ENCODE measurements at places on chromosomes 7 and 10.

- no peak for DNase-seq
Measured at GRCh38 chr10:26805567-26806245, 55.1 kb downstream of the ABI1 start.

DNA sequence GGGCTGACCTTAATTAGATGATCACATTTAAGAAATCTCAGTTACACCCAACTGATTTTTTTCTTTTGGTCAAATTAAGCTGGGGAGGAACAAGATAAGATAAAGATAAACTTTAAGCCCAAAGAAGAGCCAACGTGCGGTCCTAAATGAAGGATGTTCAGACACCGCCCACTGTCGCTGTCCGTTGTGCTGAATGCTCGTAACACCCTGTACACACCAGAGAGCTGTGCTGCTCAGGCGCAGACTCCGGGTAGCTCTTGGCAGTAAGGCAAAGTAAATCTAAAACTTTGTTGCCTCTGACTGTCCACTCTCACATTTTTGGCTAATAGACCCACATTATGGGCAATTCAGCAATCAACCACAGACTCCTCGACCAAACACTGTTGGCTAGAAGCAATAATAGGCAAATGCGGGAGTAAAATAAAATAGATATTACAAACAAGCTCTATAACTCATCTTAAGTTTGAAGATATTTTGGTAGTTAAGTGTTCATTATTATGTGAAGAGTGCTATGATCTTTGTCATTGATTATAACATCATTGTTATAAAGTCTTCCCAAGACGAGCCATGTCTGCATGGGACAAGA lies 57.1 kb downstream of the PLPP4 start:
- no peak for DNase-seq

DNA sequence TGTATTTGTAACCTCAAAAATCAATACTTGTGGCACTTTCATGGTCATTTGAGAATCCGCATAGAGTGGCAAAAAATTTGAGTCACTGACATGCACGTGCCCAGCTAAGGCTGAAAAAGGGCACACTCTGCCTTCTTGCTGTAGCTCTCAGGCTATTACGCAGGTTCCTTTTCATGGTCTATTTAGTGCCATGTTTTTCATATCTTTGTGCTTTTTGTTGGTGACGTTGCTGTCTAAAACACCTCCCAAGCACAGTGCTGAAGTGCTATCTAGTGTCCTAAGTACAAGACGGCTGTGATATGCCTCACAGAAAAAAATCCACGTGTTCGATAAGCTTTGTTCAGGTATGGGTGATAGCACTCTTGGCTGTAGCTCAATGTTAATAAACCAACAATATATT lies 50.9 kb downstream of the CREB3L2 start:
- DNase-seq: no peak

- DNase-seq: no peak
Measured at GRCh38 chr7:137169282-137169698, 174.2 kb downstream of the PTN start.

- no peak for DNase-seq
Measured at GRCh38 chr7:12728192-12728538, 40.7 kb downstream of the ARL4A start.

DNA sequence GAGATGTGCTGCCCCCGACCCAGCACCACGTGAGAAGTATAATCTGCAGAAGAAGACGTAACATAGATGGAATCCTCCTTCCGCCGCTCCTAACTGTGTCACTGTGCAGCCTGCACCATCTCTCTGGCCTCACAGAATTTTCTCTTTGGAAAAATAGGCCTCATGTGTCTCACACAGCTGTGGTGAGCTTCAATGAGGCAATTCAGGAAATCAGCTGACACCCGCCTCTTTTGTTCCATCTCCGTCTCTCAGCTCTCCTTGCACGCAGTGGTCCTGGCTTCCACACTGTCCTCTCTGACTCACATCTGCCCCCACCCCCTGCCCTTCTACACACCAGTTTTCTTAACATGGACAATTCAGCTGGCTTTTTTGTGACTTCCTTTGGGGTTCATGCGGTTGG lies 7.2 kb downstream of the C10orf90 start:
- no peak for DNase-seq

- DNase-seq: no peak
Measured at GRCh38 chr7:4190010-4190981, 491.8 kb upstream of the FOXK1 start.

DNA sequence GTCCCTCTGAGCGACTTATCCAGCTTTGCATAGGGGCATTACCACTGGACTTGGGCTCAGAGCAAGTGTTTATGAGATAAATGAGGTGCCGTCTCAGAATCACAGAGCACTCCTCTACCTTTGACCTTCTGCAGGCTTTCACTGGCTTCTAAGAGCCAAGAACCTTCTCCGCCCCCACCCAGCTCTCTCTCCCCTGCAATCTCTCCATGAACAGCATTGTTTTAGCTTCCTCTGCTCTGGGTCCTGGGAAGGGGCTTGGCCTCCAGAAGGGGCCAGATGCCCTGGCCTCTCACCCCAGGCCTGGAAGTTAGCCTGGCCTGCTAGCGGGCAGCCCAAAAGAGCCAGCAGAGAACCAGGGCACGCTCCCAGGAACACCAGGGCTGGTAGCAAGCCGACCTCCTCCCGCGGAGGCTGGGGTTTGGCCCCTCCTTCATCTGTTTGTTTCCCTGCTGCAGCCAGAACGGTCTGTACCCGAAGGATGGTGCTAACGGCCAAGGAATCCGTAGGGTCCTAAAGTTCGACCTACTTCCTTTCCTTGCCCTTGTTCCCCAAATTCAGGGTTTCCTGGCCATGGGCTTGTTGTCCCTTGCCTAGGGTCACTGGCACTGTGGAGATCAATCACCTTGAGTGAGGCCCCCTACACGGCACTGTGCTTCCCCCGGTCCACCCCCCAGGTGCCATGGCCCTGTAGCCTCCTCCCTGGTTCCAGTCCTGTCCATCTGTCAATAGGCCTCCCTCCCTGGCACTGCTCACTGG lies 18.7 kb upstream of the DDIT4 start:
- DNase-seq: no peak
